SJSA1 (cell line): ENCODE measurements at places on chromosomes 3 and 15. TPM values are rescaled to one million over a fixed set of nuclear protein-coding genes. Genes with fewer than 3 reads are reported as not detected.

DNA sequence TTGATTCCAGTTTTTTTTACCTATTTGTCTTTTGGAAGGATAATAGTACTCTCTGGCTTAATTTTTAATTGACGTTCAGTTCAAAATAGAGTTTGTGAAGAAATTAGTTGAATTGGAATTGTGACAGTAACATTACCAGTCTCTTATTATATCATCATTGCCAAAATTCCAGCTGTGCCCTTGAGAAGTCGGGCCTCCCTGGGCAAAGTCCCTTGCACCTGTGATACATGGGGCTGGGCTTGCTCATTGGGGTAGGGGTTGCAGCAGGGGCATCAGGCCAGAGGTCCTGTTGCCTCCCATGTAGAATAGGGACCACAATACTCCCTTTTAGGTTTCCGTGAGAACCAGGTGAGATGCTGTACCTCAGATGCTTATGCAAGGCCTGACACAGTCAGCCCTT is 27.9 kb upstream of the APEH start:
- no peak for DNase-seq

GRCh38 chr15:39132954-39133600 is 447.8 kb upstream of the THBS1 start:
- peak; percentile 79 for DNase-seq

Gene KLF15
- 0.03 and 0.50 TPM in 2 replicates for total RNA-seq

Gene NIPA2
- 159 and 217 TPM in 2 replicates for total RNA-seq

DNA sequence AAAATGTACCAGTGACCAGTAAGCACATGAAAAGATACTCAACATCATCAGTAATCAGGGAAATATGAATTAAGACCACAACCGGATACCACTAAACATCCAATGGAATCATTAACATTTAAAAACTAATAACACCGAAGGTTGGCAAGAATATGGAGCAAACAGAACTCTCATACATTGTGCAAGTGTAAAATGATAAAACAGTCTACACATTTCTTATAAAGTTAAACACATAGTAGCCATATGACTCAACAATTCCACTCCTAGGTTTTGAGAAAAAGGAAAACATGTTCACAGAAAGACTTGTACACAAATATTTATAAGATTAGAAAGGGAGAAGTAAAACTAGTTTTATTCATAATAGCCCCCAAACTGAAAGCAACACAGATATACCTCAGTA is 60.3 kb upstream of the SLCO2A1 start:
- no peak for DNase-seq

Gene PLAAT1
- total RNA-seq: 1.4 and 9.8 TPM in 2 replicates

GRCh38 chr3:105944276-105944675 is 75.5 kb upstream of the CBLB start:
- no peak for DNase-seq

DNA sequence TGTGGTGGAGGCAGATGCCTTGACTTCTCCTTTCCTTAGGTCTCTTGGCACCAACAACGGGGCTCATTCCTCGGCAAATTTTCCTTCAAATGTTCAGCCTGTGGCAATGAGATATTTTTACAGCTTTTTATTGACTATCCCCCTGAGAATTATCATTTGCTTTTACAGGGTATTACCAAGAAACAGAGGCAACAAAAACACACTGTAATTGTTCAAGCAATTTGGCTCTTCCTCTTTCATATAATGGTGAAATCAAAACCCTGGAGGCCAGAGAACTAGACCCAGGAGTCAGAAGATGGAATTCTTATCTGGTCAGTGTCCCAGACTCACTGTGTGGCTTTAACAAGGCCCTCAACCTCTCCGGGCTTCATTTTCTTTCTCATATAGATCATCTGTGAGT is 40.1 kb downstream of the TRIM42 start:
- no peak for DNase-seq

Gene CKMT1B
- not detected in 2 replicates for total RNA-seq

Gene CAPN7
- 20.0 and 23.6 TPM in 2 replicates for total RNA-seq

GRCh38 chr3:192867645-192868044 is 50.0 kb downstream of the MB21D2 start:
- no peak for DNase-seq

- DNase-seq: peak; percentile 72
Measured at GRCh38 chr3:16476636-16477035, 36.9 kb downstream of the RFTN1 start.

Gene GRIP2
- 4.0 and 5.3 TPM in 2 replicates for total RNA-seq

Gene SLC22A14
- not detected in 2 replicates for total RNA-seq

DNA sequence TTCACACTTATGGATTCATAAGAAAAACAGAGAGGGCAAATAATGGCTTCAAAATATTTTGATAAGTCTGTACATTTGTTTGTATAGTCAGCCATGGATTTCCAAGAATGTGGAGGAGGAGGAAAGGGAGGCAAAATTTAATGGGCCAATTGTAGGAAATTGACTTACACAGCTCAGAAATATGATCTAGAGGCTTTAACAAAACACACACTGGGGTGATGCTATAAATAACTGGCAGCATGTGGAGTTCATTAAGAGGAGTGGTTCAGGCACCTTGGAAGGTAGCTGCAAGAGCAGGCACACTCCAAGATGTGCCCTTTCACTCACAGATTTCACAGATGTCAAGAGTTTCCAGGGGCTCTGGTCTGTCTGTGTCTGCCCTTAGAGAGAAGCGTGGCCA is 193.4 kb upstream of the RASGRP1 start:
- peak; percentile 46 for DNase-seq

DNA sequence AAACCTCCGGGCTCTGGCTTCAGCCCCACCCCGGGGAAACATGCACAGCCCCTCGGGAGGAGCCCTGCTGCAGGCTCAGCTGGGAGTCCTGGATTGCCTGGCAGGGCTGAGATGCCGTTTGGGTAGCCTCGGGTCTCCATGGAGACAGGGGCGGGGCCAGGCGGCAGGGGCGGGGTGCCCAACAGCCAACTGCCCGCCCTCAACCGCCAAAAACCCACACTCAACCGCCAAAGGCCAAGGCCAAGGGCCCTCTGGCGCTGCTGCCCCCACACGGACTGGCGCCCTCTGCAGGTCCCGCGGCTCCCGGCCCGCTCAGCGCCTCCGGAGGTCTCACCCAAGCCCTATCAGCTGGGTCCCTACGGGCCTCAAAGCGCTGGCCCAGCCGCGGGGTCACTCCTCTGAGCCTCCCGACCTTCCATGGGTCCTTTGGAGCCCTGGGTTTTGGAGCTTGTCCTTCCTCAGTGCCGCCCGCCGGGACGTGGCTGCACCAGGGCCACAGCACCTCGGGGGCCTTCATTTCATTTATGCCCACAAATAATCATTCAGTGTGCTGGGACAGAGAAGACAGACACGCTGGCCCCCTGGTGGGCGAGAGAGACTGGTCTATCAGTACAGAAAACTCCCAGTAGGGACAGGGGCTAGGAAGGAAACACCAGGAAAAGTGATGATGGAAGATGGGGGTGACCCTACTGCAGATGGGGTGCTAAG is 33.5 kb upstream of the ACAD9 start:
- DNase-seq: peak; percentile 79

GRCh38 chr3:176097027-176097426 is 1100.3 kb downstream of the TBL1XR1 start:
- no peak for DNase-seq

DNA sequence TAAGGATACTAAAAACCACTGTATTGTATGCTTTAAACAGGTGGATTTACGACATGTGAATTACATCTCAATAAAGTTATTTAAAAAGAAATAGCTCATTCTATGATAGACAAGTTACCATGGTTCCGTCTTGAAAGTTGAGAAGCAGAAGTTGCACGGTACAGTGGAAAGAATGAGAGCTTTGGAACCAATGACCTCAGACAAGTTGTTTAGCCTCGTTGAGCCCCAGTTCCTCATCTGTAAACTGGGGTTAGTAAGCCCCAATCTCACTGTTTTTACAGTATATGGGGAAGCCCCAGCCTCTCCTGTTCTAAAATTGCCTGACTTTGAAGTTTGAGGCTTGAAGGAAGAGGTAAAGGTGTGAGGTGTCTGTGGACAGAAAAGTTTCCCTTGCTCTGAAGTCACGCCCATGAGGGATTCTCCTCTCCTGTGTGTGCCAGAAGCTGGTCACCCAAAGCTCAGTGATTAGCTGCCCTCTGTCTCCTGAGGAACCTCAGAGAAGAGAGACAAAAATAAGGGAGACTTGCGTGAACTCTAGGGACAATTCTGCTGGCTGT is 10.0 kb downstream of the CRYGS start:
- no peak for DNase-seq

DNA sequence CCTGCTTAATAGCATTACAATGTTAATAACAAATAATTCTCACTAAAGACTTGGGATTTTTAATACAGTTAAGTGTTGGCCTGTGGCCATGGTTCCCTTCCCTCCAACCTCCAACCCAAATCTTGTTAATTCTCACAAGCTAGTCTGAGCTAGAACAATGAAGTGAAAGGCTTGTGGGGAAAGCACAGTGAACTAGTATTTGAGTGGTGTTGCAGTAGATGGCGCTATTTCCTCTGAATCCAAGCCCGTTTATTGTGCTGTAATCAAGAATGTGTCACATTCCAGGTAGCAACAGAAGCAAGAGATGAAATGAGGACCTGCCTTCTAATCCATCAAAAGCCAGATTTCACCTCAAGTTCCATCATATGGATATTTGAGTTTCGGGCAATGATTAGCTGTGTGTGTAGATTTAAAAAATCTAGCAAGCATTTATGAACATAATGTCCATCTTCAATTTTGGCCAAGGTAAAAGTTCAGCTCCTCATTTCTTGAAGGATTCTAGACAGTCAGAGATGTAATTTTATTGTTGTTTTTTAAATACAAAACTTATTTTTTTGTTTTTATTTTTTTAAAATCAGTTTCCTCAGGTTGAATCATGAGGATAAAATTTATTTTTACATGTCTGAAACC is 160.7 kb downstream of the SQOR start:
- peak; percentile 50 for DNase-seq

DNA sequence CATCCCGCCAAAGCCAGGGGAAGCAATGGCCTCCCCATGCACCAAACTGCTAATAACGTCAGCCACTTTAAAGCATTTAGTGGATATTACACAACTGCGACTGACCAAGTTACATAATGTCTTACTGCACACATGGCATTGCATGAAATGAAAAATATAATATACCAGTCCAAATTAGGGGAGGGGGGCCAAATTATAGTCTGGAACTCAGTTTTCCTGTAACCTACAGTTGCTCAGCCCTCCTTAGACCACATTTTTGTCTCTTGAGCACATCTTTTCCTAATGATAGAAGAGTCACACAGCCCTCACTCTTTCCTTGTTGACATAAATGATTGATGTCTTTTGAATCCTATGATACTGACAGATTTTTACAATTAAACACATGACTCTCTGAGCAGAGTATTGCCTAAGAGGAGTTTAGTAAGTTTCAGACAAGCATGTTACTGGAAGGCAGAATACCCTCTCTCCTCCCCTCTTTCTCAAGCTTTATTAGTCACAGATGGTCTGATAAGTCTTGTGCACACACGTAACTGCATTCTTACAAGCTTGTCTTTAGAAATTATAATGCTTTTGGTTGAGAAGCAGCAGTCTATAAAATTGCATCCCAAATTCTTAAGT is 1.1 kb upstream of the PLD1 start:
- no peak for DNase-seq

Gene ADAMTSL3
- 1.7 and 2.6 TPM in 2 replicates for total RNA-seq

GRCh38 chr15:52491472-52491871 is 37.2 kb downstream of the MYO5A start:
- DNase-seq: no peak

Gene FAM98B
- 3.4 and 13.4 TPM in 2 replicates for total RNA-seq

Gene TTLL13
- total RNA-seq: not detected in 2 replicates

Gene UNC45A
- 67.9 and 75.5 TPM in 2 replicates for total RNA-seq

Gene CYP19A1
- total RNA-seq: not detected in 2 replicates

DNA sequence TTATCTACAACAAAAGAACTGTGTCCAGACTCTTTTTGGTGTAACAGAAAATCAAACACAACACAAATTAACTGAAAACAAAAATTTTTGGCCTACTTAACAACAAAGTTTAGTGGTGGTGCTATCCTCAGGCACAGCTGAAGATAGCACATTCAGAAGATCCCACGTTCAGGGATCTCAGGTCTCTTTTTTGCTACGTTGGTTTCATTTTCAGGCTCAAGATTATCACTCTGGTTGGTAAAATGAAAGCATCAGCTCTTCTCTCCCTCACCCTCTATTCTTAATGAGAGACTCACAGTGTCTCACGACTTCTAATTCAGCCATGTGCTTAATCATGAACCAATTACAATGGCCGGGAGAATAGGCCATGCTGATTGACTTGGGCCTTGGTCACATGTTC is 146.9 kb upstream of the PTPRG start:
- no peak for DNase-seq

DNA sequence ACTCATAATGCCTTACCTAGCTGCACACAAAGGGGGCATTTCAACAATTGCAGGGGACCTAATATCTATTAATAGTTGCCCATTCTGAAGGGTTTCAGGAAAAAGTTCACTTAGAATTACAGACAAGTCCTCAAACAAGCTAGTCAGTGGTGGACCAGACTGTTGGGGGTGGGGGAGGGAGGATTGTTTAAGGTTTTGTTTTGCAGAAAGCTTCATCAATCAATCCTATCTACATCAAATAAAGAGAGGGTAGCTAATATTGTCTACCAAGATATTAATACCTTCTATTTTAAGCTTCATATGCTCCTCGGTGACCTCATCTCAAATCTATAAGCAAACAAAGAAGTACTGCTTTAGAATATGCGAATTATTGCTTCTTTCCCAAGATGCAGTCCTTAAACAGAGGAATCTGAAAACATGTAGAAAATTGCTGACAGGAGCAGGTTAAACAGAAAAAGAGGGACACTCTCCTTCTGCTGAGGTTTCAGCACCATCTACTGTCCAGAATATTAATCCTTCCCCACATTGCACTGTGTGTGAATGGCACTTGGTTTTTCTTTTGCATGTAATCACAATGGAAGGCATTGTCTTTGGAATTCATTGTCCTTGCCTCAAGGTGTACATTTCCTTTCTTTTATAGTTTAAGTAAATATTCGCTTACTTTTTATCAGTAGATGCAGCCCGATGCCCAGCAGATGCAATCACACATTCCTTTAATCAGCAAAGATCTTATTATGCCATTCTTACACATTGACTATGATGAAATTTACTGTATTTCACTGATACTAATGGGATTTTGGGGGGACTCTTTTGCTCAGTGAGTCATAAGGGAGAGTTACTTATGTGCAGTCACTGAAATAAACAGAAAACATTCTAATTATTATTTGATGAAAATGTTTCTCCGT is 94.7 kb downstream of the IL5RA start:
- no peak for DNase-seq

DNA sequence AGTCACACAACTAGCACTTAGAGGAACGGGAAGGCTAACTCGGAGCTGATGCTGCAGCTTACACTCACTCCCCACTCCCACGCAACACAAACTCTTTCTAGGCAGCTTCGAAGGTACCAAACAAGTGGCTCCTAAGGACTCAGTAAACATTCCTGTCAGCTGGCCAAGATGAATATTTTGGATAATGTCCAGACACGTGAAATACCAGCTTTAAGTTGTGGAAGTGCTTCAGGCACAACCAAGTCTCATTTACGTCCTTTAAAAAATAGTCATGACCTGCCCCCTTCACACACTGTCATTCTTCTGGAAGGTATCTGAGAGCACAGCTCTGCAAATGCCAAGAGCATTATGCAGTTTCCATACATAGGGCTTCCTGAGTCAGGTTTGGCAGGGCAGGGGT is 1005.9 kb upstream of the CFAP20DC start:
- DNase-seq: no peak

- DNase-seq: peak; percentile 63
Measured at GRCh38 chr3:56980798-56981390, 79.6 kb upstream of the SPATA12 start.

Gene SRGAP3
- 0.24 and 0.78 TPM in 2 replicates for total RNA-seq

- no peak for DNase-seq
Measured at GRCh38 chr3:2706144-2706835, 403.9 kb downstream of the IL5RA start.

Gene BTLA
- not detected in 2 replicates for total RNA-seq
